ENCODE measurements at places on chromosomes 3 and 15.

- no peak for DNase-seq
Measured at GRCh38 chr3:142003291-142003690, 126.8 kb downstream of the ATP1B3 start.

GRCh38 chr3:43726521-43726920 lies 35.8 kb downstream of the ABHD5 start:
- DNase-seq = no peak

DNA sequence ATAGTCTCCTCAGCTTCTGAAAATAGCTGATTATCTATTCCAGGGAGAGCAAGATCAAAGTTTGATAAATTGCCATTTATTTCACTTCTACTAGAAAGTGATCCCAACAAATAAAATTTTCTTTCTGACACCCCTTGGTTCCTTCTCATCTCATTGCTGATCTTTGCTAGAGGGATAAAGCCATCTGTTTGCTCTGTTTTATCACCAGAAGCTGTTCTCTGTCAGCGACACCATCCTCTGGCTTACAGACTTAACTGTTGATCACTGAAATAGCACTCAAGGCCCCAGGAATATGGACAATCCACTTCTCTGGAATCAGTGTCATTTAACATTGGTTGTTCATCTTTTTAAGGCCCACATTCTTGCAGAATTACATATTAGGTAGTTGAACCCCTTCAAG lies 219.0 kb downstream of the LSAMP start:
- no peak for DNase-seq

DNA sequence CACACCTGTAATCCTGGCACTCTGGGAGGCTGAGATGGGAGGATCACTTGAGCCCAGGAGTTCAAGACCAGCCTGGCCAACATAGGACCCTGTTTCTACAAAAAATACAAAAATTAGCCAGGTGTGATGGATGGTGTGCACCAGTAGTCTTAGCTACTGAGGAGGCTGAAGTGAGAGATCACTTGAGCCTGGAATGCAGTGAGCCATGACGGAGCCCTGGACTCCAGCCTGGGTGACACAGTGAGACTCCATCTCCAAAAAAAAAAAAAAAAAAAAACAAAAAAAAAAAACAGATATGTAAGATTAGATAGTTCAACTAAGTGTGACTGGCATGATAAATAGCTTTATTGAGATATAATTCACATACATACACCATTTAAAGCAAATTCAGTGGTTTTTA lies 9.7 kb downstream of the RBSN start:
- no peak for DNase-seq

DNA sequence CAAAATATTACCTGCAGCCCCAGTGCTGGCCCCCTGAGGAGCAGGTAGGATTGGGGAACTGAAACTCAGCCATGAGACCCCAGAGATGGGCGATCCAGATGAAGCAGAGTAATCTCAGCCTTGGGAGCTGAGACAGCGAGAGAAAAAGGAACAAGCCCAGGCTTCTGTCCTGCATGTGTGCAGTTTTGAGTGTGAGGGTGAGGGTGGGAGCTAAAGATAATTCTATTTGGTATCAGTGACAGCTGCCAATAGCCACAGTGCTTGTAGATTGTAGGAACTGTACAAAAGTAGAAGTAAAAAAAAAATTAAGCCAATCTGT lies 5.9 kb downstream of the ATP8B4 start:
- DNase-seq = no peak

GRCh38 chr3:174614036-174614435 lies 245.1 kb upstream of the NAALADL2 start:
- no peak for DNase-seq

DNA sequence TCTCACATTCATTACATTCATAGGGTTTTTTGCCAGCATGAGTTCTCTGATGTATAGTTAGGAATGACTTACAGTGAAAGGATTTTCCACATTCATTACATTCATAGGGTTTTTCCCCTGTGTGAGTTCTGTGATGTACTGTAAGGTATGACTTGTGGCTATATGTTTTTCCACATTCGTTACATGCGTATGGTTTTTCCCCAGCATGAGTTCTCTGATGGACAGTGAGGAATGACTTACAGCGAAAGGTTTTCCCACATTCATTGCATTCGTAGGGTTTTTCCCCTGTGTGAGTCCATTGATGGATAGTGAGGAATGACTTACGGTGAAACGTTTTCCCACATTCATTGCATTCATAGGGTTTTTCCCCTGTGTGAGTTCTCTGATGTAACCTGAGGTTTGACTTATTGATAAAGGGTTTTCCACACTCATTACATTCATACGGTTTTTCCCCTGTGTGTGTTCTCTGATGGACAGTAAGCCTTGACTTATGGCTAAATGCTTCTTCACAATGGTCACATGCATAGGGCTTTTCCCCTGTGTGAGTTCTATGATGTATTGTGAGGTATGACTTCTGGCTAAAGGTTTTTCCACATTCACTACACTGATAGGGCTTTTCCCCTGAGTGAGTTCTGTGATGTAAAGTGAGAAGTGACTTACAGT lies 47.4 kb downstream of the ZNF717 start:
- DNase-seq = no peak

GRCh38 chr3:187763850-187764648 lies 18.8 kb upstream of the BCL6 start:
- no peak for DNase-seq

DNA sequence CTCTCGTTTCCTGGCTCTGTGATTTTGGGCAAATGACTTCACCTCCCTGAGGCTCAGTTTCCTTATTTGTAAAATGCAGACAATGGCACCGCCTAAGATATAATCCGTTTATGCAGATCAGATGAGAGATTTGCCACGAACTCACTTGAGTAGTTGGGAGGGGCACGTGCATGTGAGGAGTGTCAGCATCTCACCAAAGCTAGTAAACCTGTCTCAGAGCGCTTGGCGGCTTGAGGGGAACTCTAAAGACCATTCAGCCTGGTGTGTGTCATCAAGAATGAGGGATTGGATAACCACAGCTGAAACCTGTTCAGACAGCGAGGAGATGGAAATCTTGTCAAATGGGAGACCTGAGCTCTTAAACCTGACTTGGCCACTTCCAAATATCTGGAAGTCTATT lies 48.7 kb downstream of the BDH1 start:
- DNase-seq = no peak

DNA sequence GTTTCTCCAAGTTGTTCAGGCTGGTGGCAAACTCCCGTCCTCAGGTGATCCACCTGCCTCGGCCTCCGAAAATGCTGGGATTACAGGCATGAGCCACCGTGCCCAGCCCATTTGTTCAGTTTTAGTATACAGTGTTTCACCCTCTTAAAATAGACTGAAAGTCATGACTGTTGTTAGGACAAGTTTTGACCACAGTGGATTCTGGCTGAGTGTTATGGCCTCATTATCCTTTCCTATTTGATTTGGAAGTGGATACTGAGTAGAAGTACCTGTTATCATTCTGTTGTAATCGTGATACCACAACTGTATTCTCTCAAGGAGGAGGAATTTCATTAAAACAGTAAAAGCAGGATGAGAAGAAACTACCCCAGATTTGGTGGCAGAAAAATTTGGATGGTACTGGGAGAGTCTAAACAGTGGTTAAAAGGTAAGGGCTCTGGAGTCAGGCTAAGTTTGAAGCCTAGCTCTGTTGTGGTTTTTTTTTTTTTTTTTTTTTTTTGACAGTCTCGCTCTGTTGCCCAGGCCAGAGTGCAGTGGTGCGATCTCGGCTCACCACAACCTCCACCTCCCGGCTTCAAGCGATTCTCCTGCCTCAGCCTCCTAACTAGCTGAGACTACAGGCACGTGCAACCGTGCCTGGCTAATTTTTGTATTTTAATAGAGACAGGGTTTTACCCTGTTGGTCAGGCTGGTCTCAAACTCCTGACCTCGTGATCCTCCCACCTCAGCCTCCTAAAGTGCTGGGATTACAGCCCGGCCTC lies 2.6 kb downstream of the MAP2K1 start:
- DNase-seq = no peak

DNA sequence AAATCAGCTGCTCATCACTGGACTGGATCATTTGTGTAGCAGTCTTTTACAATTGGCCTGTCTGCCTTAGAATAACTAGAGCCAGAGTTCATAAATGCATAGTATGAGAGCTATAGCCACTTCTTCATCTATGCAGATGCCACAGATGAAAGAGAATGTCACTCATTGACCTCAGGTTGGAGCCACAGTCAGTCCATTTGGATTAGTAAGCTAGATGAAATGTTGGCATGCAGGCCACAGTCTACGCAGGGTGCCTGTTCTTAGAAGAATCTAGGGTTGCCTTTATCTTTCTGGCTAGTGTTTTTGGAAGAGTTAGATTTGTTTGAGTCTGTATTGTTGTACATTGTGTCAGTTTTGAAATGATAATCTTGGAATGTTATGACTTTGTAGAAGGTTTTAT lies 25.4 kb upstream of the EDEM1 start:
- no peak for DNase-seq

DNA sequence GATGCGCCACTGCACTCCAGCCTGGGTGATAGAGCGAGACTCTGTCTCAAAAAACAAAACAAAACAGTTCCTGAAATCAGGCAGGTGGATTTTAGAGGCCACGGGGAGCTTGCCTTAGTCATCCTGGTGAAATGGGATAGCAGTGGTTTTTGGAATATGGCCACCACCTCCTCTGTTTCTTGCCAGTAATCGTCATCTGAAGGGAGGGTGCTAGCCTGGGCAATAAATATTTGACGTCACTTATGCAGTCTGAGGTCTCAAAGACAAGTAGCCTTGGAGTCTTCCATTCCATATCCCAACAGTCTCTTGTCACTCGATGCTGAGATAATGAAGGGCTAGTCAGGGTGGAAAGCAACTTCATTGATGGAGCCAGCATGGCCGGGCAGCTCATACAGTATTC lies 55.2 kb downstream of the KCNAB1 start:
- DNase-seq = no peak

- no peak for DNase-seq
Measured at GRCh38 chr3:123700791-123701722, 116.2 kb upstream of the HACD2 start.

- DNase-seq = no peak
Measured at GRCh38 chr15:90262426-90262825, 3.0 kb upstream of the NGRN start.

DNA sequence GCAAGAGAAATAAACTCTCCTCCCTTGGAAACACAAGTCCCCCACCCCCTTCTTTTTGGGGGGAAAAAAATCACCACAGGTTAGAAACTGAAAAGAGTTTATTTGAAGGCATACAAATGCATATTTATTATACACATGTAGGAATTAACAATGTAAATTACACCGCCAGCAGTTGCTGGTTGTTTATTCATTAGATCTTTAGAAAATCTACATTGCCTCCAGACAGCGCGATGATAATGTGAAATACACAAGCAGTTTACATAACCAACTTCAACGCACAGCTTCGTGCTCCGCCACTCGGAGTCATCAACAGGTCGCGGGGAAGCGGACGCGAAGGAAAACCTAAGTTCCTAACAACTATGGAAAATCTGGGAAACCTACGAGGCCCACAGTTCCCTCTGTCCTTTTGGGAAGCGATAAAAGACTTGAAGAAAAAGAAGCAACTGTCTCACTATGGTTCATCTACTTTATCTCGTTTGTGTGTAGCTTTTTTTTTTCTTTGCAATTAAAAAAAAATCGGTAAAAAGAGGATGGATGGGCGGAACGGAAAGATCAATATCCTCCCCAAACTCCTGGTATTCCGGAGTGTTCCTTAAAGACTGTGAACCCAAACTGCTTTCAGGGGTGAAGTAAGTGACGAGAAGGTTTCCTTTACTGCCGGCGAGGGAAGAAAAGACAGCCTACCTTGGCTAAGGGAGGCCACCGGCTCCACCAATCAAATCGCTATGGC lies 8.4 kb upstream of the FOXB1 start:
- DNase-seq = no peak

DNA sequence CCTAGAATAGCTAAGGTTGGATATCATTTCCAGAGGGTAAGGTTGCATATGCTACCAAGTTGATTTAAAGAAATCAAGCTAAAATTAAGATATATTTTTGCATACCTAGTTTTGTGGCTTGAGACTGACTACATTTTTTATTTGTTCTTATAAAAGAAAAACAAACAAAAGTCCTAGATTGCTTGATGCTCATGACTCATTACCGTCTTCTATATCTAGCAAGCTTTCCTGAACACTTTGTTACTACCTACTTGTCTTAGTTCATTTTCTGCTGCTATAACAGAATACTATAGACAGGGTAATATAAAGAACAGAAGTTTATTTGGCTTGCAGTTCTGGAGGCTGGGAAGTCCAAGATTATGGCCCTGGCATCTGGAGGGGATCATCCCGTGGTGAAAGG lies 152.1 kb upstream of the THRB start:
- DNase-seq = no peak

- no peak for DNase-seq
Measured at GRCh38 chr3:64895106-64895990, 207.5 kb upstream of the ADAMTS9 start.

DNA sequence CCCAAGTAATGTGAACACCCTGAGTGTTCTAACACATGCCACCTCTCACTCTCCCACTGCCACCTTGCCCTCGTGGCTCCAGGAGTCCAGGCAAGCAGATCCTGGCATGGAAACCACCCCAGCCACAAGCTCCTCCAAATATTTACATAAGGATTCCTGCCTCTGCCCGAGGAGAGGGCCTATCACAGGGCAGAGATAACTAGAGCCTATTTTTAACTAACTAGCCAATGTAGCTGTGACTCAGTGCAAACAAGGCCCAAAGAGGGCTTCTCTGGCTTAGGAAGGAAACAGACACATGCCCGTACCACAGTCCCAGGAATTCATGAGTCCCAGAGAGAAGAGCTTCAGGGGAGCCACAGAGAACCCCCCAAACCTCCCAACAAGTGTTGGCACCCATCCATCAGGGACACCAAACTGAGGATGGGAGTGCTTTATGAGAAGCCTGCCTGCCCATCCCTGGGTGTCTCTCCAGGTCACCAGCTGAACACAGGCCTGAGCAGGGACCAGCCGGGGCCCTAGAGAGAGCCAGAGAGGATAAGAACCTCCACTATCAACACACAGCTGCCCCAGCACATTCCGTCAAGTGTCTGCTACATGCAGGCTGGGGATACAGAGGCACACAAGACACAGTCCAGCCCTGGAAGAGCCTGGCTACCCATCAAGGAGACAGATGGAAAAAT lies 9.2 kb downstream of the FYCO1 start:
- no peak for DNase-seq

GRCh38 chr3:149958171-149958796 lies 12.4 kb downstream of the PFN2 start:
- DNase-seq = no peak

Data from CD4-positive, alpha-beta T cell treated with Interleukin-4 for 4 hours (primary cell).